ENCODE measurements at places on chromosomes 1 and 21. TPM values are rescaled to one million over a fixed set of nuclear protein-coding genes. Genes with fewer than 3 reads are reported as not detected.

Gene ALX3
- not detected for total RNA-seq

Gene RAB7B
- total RNA-seq, result not detected

Gene SLC6A17
- total RNA-seq, result 0.05 TPM

Gene RAVER2
- 13.9 TPM for total RNA-seq

Gene OR6K3
- total RNA-seq, result not detected

Gene S100A2
- 4.0 TPM for total RNA-seq

Gene POU3F1
- total RNA-seq, result not detected

Gene PRKAA2
- total RNA-seq, result 0.78 TPM

Gene SPRR2B
- not detected for total RNA-seq

Gene DCAF6
- 39.4 TPM for total RNA-seq

Gene PTPRC
- not detected for total RNA-seq

Gene ZNF695
- total RNA-seq, result 4.8 TPM

Gene CFHR3
- total RNA-seq, result not detected

Gene C1orf87
- total RNA-seq, result not detected

Gene SH2D5
- 2.4 TPM for total RNA-seq

Gene LIN28A
- total RNA-seq, result not detected

All from endothelial cell of umbilical vein (primary cell).